AG04449 (cell line): ENCODE measurements at places on chromosomes 4 and X.

- DNase-seq, result no peak
These were observed 2.3 kb upstream of the SLC35A2 start for GRCh38 chrX:48913605-48914366.

DNA sequence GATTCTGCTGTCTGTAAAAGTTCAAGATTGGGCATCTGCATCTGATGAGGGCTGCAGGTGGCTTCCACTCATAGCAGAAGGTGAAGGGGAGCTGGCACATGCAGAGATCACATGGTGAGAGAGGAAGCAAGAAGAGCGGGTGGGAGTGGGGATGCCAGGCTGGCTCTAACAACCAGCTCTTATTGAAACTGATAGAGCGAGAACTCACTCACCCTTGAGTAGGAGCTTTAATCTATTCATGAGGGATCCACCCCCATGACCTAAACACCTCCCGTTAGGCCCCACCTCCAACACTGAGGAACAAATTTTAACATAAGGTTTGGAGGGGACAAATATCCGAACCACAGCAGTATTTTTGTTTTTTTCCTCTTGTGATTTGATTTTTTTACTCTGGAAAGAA lies 45.8 kb downstream of the PHOX2B start:
- DNase-seq, result no peak

DNA sequence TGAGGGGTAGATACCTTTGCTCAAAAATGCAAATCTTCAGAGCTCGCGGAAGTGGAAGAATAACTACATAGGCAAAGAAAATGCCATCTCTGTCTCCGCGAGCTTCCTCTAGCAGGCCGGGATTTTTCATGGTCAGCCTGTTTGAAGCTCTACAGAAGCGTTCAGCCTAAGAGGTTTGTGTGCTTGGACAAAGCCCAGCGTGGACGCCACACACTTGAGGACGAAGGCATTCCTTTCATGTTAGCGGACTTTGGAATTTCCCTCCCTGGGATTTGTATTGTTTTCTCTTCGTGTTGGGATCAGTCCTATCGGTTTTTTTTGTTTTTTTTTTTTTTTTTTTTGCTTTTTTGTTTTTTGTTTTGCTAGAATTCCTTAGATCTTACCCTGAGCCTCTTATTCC lies 53.7 kb downstream of the SMIM31 start:
- DNase-seq, result no peak

DNA sequence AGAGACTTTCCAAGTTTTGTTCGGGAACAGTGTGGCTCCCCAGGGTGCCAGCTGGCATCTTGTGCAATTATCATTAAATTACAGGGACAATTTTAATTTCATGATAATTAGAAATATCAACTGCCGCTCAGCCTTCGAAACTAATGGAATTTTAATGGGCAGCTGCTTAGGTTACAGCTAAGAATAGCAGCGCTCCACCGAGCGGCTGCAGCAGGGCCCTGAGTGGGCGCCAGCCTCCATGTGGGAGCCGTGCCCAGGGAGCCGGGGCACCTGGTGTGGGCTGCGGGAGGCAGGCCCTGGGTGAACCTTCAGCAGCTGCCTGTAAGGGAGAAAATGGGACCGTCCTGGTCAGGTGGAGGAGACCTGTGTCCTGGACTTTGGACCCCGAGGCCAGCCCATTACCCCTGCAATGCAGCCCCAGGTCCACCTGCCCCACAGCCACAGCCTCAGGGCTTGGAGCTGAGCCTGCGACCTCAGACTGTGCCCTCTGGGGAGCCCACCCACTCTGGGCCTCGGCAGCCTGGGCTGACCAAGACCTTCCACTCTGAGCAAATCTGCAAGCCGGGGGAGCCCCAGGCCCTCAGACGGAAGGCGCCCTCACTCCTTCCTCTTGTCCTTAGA lies 21.1 kb downstream of the MSANTD1 start:
- no peak for DNase-seq

- DNase-seq, result no peak
These were observed 49.9 kb upstream of the TENM3 start for GRCh38 chr4:182193311-182193710.

GRCh38 chr4:75907966-75908365 lies 5.7 kb upstream of the PPEF2 start:
- no peak for DNase-seq

GRCh38 chrX:115399306-115399705 lies 109.8 kb downstream of the LUZP4 start:
- no peak for DNase-seq

GRCh38 chr4:169066934-169067333 lies 56.9 kb upstream of the CBR4 start:
- no peak for DNase-seq

DNA sequence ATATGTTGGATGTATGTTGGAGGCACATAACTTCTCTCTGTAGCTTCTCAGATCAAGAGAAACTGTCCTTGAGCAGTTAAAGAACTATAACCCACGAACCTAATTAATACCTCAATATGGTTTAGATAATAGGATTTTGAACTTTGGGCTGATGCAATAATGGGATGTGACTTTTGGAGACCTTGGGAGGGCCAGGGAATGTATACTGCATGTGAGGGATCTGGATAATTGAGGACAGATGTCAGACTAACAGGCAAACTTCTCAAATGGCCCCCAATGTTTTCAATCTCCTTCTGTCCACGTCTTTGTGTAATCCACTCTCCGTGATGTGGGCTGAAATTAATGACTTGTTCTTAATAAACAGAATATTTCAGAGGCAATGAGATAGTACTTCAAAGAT lies 202.2 kb upstream of the FAT4 start:
- DNase-seq, result no peak

DNA sequence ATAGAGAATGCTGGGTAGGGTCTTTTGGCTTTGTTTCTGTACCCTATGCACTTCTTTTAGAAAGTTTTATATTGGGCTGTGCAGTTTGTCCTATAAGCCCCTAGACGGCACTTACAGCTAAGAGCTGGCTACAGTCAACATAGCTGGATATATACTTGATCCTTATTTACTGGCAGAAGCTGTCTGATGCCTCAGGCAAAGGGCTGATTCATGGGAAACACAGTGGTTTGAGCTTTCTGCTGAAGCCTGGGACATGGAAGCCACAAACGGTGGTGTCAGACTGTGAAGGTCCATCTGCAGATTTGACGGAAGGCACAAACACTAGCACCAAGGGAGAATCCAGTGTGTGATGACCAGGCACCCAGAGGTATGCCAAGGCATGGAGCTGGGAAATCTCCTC lies 608.4 kb downstream of the ANKRD50 start:
- no peak for DNase-seq

DNA sequence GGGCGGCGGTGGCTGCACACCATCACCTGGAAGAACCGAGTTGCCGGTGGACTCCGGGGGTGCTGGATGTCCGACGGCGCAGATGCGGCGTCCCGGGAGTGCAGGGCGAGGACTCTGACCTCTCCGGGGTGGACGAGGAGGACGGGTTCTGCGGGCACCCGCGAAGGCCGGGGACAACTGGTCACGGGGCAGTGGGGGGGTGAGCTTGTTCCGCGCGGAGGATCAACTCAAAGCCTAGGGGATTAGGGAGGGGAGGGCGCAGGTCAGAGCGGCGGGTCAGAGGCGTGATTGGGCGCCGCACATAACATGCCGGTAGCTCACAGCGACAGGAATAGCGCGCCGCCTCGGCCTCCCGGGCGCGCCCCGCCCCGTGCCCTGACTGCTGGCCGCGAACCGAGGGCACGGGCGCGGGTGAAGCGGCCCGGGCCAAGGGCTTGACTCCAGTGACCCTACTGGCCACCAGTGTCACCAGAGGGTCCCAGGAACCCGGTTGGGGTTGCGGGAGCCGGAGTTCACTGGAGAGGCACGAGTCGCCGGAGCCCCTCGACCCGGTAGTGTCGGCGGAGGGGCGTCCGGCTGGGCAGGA lies at the start of gene KLHL34:
TSS of gene KLHL34 (minus strand) at position 179 of the 586 bp plus-strand sequence. CDS start 542 bp downstream, outside the sequence.
- DNase-seq, result no peak
